ENCODE measurements at places on chromosomes 6 and 20. TPM values are rescaled to one million over a fixed set of nuclear protein-coding genes. Genes with fewer than 3 reads are reported as not detected.

PPT2 gene
- total RNA-seq, result 30.2 TPM

GRCh38 chr6:21800948-21801438 lies 207.4 kb downstream of the SOX4 start:
- DNase-seq, result no peak

RBM39 gene
- 510 TPM for total RNA-seq

TXLNB gene
- 0.36 TPM for total RNA-seq

DNA sequence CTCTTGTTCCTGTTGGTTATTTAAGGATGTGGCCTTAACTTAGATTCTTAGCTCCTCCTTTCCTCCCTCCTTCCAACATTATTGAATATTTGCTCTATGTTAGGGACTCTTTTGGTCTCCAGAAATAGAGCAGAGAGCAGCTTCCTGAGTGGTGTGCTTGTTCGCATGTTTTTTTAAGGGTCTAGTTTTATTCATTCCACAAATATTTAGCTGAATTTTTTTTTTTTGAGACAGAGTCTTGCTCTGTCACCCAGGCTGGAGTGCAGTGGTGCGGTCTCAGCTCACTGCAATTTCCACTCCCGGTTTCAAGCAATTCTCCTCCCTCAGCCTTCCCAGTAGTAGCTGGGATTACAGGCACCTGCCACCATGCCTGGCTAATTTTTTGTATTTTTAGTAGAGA lies 169.2 kb downstream of the ZFAND3 start:
- no peak for DNase-seq

BEND6 gene
- 34.8 TPM for total RNA-seq

- DNase-seq, result no peak
These were observed 102.1 kb downstream of the KCNB1 start for GRCh38 chr20:49380337-49380780.

ATP6V1G2 gene
- 3.8 TPM for total RNA-seq

DNA sequence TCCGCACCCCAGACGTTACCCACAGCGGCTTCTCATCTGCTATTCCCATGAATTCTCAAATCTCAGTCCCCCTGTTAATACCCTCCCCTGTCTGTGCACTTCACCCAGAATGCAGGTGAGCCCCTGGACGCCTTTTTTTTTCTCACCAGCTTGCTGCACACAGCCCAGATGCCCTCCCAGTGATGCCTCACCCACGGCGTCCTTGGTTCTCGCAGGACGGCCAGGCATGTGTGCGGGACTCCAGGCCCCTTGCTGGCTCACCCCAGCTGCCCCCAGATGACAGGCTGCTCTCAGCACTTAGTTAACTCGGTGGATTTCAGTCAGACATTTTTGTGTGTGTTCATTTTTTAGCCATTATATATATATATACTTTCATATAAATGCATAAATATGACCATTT lies 25.4 kb upstream of the PI16 start:
- DNase-seq, result no peak

GRCh38 chr6:125961117-125961516 lies 4.5 kb downstream of the HINT3 start:
- no peak for DNase-seq

DNA sequence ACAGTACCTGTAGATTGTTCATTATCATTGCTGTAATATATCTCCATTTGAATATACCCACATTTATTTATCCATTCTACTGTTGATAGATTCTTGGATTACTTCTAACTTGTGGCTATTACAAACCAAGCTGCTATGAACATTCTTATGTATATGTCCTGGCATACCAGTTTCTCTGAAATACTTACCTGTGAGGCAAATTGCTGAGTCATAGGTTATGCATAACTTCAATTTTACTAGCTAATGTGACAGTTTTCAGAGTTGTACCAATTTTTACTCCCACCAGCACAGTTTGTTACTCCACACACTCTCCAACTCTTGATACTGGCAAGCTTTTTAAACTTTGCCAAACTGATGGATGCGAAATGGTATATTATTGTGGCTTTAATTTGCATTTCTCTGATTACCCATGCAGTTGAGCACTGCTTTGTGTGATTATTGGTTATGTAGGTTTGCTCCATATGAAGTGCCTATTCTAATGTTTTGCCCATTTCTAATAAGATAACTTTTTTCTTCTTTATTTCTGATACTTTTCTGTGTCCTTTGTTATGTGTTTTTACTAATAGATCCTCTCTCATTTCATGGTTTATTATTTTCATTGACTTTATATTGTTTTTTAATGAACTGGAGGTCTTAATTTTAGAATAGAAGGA lies 62.8 kb upstream of the SDHAF4 start:
- no peak for DNase-seq

DNA sequence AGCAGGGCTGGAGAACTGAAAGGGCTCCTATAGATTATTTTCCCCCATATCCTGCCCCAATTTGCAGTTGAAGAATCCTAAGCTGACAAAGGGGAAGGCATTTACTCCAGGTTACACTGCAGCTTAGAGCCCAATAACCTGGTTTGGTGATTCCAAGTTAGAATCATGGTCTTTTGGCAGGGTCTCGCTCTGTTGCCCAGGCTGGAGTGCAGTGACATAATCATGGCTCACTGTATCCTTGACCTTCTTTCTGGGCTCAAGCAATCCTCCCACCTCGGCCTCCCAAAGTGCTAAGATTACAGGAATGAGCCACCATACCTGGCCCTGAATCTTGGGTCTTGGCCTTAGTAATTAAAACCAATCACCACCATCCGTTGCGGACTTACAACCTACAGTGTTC lies 1.0 kb upstream of the MMP9 start:
- no peak for DNase-seq

DNA sequence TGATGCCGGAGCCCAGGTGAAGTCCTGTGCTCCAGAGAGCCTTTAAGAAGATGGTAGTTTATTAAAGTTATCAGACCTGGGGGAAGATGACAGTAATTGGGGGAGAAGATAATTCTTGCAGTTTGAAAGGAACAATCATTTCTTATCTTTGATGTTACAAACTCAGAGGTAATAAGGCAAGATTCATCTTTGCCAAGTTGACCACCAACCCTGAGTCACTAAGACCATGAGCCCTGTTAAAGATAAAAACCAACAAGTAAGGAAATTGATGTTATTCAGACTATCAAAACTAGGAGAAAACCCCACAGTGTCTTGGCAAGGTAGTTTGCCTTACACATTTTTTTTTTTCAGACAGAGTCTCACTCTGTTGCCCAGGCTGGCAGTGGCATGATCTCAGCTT lies 73.1 kb downstream of the MKKS start:
- peak; percentile 40 for DNase-seq

DNA sequence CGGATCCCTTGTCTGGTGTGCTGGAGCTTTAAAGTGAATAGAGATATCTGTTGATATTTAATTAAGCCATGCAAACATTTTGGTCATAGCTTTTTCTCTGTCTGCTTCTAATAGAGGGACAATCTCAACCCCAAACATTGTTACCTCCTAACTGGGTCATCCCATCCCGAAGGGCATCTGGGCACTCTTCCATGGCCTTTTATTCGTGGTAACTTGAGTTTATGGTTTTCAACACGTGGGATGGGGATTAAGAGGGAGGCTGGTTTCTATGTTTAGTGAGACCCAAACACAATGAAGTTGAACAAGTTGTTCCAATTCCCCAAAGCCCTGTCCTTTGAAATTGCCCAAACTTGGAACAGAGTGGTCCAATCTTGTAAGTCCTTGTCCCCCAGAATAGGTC lies 1.4 kb upstream of the ENPP5 start:
- DNase-seq, result no peak

DNA sequence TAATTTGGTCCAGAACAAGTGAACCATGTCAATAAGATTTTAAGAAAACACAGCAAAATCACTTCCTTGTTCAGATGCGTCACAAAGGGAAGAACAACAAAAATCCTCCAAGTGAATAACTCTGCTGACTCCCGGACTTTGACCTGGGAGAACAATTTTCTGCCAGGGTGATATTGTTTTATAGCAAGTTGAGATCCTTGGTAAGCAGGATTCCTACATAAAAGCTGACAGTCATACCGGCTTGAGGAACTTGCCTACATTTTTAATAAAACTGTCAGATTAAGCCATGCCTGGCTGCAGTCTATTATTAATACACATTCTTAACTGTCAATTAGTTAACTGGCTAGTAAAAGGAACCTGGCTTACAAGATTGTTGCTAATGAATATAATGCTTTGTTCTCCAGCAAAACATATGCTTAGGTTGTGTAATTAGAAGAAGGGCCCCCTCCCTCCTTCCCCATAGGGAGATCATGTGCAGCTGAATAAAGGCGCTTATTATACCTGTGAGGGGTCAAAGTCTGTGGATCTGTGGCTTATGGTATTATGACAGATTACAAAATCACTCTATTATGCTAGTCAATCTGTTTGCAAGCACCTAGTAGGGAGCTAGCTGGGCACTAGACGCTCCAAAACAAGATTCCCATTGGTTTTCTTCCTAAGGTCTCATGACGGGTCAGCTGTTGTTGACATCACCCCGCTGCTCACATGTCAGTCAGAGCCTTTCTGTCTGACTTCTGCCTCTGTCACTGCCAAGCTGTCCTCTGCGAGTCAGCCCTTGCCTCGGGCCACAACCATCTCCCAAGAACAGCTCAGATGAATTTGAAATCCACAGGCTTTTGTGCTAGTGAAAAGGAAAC lies 44.6 kb upstream of the SEC63 start:
- no peak for DNase-seq

DNA sequence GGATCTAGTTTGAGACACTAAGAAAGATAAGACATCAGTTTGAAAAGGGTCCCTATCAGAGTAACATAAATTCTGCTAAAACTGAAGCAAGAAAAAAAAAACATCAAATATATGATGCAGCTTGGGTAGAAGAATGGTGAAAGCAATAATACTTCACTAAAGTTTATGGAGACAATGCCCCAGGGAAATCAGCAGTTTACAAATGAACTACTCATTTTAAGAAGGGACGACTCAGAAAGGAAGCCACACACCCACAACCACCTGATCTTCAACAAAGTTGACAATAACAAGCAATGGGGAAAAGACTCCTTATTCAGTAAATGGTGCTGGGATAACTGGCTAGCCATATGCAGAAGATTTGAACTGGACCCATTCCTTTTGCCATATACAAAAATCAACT lies 143.5 kb downstream of the TPBG start:
- DNase-seq, result no peak

NR2E1 gene
- not detected for total RNA-seq

MUCL3 gene
- total RNA-seq, result under 0.01 TPM

GATA5 gene
- total RNA-seq, result not detected

DNA sequence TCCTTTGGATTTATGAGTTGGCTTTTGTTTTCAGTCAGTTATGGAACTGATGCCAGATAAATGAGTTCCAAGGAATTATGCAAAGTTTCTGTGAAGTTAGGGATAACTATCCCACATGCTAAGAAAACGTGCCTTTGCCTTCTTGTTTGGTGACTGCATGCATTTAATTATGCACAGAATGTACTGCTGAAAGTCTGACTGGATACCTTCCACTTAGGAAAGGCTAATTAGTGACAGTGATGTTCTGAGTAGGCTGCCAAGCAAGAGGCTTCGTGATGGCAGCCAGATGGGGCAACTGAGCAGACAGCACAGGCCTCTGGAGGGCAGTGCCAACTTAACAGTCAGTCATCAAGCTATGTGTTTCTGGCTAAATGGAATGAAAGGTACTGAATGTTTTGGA lies 289.9 kb downstream of the CD109 start:
- peak; percentile 27 for DNase-seq

TUBB2B gene
- total RNA-seq, result 2.9 TPM

DNA sequence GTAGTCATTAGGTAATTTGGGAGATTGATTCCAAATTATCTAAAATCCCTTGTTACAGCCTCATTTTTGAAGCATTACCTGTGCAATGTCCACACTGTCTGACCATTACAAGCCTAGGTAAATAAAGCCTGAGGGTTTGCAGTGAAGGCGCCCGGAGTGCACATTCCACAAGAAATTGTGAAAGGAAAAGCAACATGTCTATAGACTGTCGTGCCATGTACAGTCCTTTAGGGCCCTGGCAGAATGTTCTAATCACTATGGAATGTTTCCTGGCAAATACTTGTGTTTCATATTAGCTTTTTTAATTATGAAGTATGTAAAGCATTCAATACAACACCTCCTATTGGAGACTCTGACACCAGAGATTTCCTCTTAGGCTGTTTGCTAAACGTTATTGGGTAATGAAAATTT lies 28.9 kb downstream of the PREP start:
- DNase-seq, result peak; percentile 50

DNA sequence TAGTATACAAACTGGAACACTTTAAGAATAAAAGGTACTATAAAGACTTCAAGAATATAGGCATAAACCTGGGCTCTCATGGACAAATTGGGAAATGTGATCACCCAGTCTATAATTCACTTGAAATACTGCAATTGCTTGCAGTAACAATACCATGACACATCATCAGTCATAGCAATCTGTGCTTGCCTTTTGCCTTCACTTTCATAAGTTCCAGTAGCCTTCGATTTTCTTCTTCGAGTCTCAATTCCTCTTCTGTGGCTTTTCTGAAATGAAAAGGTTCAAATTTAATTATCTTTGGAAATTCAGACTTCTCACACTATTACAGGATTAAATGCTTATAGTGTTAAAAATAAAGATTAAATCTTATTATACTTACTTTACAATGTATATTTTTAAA lies 96.3 kb upstream of the ZBTB24 start:
- peak; percentile 1 for DNase-seq

- no peak for DNase-seq
These were observed 586 bp downstream of the FOXS1 start for GRCh38 chr20:31844737-31845299.

GRCh38 chr6:90257486-90257738 lies 39.2 kb downstream of the BACH2 start:
- DNase-seq, result no peak

HEY2 gene
- total RNA-seq, result 0.25 TPM

DNA sequence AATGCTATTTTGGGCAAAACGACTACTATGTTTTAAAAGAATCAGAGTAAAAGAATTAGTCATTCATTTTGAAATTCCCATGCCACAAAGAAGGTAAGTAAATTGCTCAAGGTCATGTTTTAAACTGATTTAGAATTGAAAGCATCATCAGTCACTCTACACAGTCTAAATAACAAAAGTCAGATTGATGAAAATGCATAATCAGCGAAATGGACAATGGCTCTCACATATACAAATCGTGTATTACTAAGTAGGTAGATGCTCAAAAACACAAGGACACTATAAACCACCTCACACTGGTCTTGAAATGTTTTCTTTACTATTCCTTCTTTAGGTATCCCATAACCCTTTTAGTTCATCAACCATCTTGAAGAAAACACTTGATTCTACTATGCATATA lies 135.4 kb downstream of the OPN5 start:
- DNase-seq, result no peak

DCDC2 gene
- not detected for total RNA-seq

DNA sequence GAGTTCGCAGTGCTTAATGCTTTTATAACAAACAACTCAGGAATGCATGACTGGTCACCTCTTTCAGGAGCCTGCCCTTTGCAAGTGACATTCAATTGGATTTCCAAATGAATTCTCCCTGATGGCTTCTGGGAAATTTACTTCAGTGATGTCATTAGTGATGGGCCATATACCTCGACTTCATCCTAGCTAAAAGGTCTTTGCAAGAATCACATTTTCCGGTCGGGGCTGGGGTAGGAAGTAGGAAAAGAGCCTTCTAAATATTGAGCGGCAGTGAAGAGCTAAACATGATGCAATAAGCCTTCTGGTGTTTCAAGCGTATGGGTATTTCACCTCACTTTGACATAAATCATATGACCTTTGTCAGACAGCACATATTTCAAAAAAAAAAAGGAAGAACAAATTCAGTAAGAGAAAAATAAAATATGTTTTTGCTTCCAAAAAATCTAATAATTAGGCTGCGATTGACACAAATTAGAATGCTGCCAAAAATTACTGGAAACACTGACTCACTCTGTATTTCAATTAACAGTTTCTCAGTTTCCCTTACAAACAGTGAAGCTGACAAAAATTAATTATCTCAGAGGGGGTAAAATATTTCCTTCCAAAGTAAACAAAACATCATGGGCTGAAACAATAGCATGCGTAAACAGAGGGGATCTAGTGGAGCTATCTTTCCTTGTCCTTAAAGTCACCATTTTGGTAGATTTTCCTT lies 39.8 kb downstream of the ADTRP start:
- DNase-seq, result no peak
